Breast epithelium (tissue), 4 donors: ENCODE measurements at places on chromosomes 3 and 15. TPM values are rescaled to one million over a fixed set of nuclear protein-coding genes. Genes with fewer than 3 reads are reported as not detected.

Gene OSBPL10
- total RNA-seq = 17.6 TPM

Gene SPESP1
- total RNA-seq = 7.9 TPM

Gene MLF1
- 9.6 TPM for total RNA-seq

Gene GOLGA8H
- 0.29 TPM for total RNA-seq

Gene CCK
- not detected for total RNA-seq

Gene GLDN
- 10.8 TPM for total RNA-seq

Gene HCN4
- total RNA-seq = not detected

Gene VEPH1
- total RNA-seq = under 0.01 TPM

Gene THRB
- total RNA-seq = 29.8 TPM

Gene IL20RB
- total RNA-seq = 1.6 TPM

Gene CDC25A
- 1.3 TPM for total RNA-seq

Gene GXYLT2
- 15.4 TPM for total RNA-seq

Gene CPNE9
- total RNA-seq = not detected

Gene SPINK8
- total RNA-seq = not detected

Gene GOLGA8M
- total RNA-seq = 4.0 TPM

Gene TKT
- 273 TPM for total RNA-seq

Gene CFAP92
- 1.4 TPM for total RNA-seq

Gene CCR3
- not detected for total RNA-seq

Gene SMAD6
- total RNA-seq = 22.6 TPM

Gene DCBLD2
- total RNA-seq = 27.2 TPM

Gene UROC1
- total RNA-seq = not detected

Gene ECE2
- not detected for total RNA-seq

Gene PLA2G4D
- total RNA-seq = not detected

Gene PP2D1
- not detected for total RNA-seq

Gene AHSG
- total RNA-seq = not detected

Gene LNP1
- total RNA-seq = 2.7 TPM

Gene GOLGA6D
- not detected for total RNA-seq

Gene RAD54L2
- total RNA-seq = 28.5 TPM

Gene CCDC50
- total RNA-seq = 86.9 TPM

Gene HCLS1
- total RNA-seq = 144 TPM

Gene GPR62
- total RNA-seq = not detected

Gene QARS1
- 233 TPM for total RNA-seq

Gene ST8SIA2
- 0.66 TPM for total RNA-seq

Gene ARHGEF26
- total RNA-seq = 19.8 TPM
